ENCODE measurements at places on chromosomes 1 and 21.

DNA sequence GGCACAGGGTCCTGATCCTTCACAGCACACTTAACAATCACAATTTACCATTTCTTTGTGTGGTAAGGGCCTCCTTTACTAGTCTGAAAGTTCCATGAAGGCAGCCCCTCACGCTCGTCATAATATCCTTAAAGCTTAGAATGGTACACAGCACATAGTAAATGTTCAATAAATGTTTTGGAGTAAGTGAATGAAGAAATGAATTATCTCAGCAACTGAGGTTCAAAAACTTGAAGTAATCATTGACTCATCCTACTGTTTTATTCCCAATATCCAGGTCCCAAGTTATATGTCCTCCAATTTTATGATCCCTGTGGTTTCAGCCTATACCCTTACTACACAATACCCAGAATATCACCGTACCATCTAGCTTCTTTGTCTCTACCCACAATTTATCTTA is 2.2 kb upstream of the C1orf162 start:
- DNase-seq, result no peak

GRCh38 chr1:109959632-109959973 is 25.0 kb upstream of the AHCYL1 start:
- DNase-seq, result no peak

- DNase-seq, result no peak
Measured at GRCh38 chr1:113983391-113983790, 4.1 kb downstream of the OLFML3 start.

DNA sequence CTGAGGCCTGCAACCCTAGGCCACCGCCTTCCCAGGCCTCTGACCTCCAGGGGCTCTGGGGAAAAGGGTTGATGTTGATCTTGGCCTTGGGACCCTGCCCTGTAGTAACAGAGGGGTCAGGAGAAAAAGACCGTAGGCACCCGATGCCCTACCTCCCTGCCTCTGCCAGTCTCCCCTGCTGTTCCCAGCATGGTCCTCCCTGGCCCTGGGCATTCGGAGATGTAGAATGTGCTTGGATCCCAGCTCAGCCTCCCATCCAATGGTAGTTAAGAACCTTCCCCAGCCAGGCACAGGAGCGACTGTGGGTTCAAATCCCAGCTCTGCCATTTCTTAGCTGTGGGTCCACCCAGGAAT is 72.0 kb upstream of the TARDBP start:
- DNase-seq, result no peak

Measured in naive thymus-derived CD8-positive, alpha-beta T cell (primary cell).